ENCODE measurements at places on chromosomes 7 and 10.

DNA sequence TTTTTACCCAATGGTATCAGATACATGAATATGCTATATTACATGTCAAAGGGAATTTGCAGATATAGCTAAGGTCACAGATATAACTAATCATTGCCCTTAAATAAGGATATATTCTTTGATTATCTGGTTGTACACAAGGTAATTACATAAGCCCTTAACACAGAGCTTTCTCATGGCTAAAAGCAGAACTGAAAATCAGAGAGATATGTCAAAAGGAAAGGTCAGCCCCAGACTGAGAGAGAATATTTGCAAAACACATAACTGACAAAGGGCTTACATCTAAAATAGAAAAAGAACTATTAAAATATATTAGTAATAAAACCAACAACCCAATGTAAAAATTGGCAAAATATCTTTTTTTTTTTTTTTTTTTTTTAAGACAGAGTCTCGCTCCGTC lies 1029.5 kb upstream of the LRRN3 start:
- DNase-seq = no peak

GRCh38 chr10:12638781-12639180 lies 289.4 kb downstream of the CAMK1D start:
- DNase-seq = no peak

- no peak for DNase-seq
Measured at GRCh38 chr7:105249216-105249615, 139.5 kb downstream of the SRPK2 start.

DNA sequence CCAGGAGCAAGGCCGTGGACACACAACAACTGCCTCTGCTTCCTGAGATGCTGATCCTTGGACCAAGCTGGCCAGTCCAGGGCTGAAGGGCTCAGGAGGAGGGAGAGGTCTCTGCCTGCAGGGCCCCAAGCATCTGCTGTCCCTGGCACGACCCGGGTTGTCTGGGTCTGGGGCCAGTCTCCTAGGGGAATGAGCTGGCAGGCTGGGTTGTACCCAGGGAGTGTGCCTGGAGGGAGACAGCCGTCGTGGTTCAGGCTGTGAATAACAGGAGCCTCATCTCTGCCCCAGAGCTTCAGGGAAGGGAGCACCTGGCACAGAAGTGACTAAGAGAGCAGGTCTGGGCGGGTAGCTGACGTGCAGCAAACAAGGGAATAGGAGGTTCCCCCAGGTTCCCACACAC lies 17.9 kb upstream of the SERPINE1 start:
- DNase-seq = no peak

DNA sequence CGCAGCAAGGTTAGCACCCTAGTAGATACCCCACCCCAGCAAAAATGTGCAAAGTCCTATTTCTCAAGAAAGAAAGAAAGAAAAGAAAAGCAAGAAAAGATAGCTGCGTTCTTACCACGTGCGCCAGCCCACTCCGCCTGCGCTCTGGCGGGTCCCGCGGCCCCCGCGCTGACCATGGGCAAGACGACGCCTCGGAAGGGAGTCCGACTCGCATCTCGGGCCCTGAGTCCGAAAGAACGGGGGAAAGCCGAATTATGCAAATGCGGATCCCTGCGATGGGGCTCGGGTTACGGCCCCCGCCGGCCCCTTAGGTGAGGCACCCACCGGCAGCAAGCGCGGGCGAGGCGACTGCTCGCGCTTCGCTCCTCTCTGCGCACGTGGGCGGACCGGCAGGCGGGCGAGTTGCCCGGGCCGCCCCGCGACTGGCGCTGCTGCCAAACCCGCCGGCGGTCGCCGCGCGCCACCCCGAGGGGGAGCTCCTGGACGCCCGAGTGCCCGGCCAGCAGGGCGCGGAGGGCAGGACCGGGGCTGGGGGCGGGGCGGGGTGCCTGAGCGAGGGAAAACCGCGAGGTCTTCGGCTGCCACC lies 2.4 kb upstream of the EGR2 start:
- no peak for DNase-seq

DNA sequence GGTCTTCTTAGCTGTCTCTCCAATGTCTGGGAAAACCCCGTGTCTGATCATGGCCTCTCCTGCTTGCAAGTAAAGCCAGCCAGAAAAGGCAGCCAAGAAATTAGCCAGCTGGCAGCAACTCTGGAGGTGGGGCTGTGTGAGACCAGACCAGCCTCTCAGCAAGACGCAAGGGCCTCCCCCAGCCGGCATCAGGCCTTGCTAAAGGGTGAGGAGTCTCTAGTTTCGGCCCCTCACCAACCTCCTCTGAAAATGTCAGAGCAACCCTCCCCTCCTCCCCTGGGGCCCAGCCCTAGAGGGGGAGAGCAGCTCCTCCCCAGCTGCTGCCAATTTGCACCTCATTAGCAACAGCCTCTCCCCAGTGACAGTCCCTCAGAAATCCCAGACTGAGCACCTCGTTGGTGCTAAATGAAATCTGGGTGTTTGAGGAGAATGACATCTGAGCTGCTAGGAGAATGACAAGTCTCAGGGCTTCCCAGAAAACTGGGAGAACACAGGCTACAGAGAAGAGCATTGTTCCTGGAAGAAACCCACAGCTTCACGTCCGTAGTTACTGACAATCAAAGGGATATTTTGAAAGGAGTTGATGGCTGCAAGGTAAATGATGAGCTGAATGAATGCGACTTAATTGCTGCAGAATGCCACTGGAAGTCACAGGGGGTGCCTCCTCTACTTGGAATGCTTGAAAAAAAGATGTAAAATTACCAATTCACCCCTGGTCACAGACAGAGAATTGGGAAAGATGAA lies 25.9 kb downstream of the DGKI start:
- DNase-seq = peak; percentile 47

- DNase-seq = no peak
Measured at GRCh38 chr7:139681812-139682135, 96.0 kb downstream of the HIPK2 start.

GRCh38 chr7:18503126-18503866 lies 7.7 kb downstream of the HDAC9 start:
- DNase-seq = no peak

GRCh38 chr10:78028438-78029268 lies 662 bp downstream of the POLR3A start:
- DNase-seq = no peak

GRCh38 chr7:132666071-132666773 lies 90.0 kb upstream of the PLXNA4 start:
- DNase-seq = no peak

DNA sequence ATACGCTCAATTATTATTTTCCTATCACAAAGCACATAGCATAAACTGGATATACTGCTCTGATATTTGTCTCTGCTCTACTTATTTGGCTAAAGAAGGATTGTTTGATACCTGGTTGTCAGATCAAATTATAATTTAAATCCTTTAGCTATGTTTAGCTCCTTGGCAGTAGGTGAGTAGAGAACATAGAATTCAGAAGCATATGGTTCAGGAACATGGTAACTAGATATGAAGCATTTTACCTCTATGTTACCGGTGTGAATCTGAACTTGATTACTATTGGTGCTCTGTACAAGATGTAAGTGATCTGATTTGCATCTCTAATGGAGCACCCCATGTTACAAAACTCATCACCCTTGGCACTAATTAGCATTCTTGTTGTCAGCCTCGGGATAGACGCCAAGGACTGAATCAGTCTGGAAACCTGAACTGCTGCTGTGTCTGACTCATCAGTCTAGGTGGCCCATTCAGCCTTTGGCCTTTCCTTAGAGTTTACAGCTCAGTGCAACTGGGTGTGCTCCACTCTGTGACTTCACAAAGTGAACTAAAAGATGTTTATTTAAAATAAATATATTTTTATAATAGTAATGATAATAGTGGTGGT lies 12.3 kb upstream of the MYPN start:
- no peak for DNase-seq

DNA sequence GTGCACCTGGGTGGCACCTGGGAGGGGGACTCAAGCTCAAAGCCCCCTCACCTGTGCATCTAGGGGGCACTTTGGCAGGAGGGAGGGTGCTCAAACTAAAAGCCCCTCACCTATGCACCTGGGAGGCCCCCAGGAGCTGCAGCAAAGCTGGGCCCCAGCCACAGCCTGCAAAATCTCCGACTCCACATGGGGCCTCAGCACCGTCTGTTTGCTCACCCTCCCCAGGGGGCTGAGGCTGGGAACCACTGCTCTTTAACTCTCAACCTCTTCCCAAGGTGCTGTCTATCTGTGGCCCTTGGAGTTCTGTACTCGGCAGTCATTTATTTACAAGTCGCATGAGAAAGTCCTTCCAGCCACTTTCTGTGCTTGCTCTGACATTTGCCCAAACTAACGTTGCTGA lies 458.4 kb downstream of the DNAJB6 start:
- DNase-seq = no peak

DNA sequence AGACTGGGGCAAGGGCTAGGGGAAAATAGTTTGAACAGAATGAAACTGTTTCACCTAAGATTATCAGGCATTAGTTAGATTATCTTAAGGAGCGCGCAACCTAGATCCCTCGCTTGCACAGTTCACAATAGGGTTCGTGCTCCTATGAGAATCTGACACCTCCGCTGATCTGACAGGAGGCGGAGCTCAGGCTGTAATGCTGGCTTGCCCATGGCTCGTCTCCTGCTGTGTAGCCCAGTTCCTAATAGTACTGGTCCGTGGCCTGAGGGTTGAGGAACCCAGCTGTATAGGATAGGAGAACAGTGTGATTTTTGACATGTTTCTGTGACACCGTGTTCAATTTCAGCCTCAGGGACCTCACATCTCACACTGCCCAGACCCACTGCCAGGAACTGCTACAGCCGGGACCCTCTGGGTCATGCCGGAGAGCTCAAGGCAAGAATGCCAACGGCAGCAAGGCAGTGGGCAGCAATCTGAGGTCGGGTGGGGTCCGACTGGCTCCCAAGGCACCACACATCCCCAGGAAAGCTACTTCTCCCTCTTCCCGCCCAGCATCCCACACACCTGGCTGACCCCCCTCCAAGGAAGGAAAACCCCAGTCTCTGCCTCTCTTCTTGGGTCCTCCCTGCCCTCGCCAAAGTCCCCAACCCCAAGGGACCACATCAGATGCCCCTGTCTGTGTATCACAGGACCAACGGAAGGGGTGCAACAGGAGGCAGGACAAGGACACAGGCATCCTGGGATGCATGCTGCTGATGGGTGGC lies 31.7 kb downstream of the CAMK2B start:
- no peak for DNase-seq

- no peak for DNase-seq
Measured at GRCh38 chr10:43667317-43667731, 18.6 kb upstream of the ZNF32 start.

GRCh38 chr10:50324046-50324445 lies 72.7 kb upstream of the ASAH2 start:
- no peak for DNase-seq

- DNase-seq = no peak
Measured at GRCh38 chr7:68185631-68186456, 1189.2 kb downstream of the TYW1 start.

DNA sequence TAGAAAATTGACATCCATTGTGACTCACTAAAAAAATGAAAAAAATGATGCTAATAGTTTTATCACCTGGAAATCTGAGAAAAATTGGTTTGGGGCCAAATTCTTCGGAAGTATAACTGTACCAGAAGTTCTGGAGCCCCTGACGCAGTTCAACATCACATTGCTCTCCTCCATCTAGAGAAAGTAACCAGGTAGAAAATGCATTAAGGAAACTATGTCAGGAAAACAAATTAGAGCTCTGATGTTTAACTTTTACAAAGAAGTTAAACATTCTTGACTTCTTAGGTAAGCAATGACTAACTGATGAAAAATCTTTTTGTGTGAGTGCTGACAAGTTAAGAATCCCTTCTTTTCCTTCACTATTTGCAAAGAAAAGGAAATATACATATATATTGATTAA lies 61.1 kb upstream of the TMEM196 start:
- no peak for DNase-seq

- no peak for DNase-seq
Measured at GRCh38 chr10:129134371-129134770, 332.7 kb upstream of the MGMT start.

GRCh38 chr10:21260066-21260465 lies 265.4 kb downstream of the SKIDA1 start:
- no peak for DNase-seq

- no peak for DNase-seq
Measured at GRCh38 chr10:124010024-124010423, 83.4 kb downstream of the CHST15 start.

- DNase-seq = peak; percentile 6
Measured at GRCh38 chr7:101743241-101743994, 74.0 kb upstream of the CUX1 start.

- DNase-seq = no peak
Measured at GRCh38 chr10:122189185-122189584, 81.9 kb upstream of the BTBD16 start.

- DNase-seq = no peak
Measured at GRCh38 chr7:34762764-34763163, 104.7 kb downstream of the NPSR1 start.

DNA sequence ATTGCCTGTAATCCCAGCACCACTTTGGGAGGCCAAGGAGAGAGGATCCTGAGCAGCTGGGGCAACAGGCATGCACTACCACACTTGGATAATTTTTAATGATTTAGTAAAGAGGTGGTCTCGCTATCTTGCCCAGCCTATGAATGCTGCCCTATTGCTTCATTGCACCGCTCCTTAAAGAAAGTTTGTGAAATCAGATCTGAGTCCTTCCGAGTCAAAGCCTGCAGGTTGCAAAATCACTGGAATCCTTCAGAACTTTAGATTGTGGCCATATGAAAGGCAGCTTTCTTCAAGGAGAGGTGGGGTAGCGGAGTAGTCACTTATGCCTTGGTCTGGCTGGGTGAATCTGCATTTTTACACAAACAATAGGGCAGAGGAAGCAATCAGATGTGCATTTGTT lies 166.3 kb downstream of the ARHGAP12 start:
- DNase-seq = no peak

- no peak for DNase-seq
Measured at GRCh38 chr10:20200758-20201157, 384.5 kb downstream of the PLXDC2 start.

DNA sequence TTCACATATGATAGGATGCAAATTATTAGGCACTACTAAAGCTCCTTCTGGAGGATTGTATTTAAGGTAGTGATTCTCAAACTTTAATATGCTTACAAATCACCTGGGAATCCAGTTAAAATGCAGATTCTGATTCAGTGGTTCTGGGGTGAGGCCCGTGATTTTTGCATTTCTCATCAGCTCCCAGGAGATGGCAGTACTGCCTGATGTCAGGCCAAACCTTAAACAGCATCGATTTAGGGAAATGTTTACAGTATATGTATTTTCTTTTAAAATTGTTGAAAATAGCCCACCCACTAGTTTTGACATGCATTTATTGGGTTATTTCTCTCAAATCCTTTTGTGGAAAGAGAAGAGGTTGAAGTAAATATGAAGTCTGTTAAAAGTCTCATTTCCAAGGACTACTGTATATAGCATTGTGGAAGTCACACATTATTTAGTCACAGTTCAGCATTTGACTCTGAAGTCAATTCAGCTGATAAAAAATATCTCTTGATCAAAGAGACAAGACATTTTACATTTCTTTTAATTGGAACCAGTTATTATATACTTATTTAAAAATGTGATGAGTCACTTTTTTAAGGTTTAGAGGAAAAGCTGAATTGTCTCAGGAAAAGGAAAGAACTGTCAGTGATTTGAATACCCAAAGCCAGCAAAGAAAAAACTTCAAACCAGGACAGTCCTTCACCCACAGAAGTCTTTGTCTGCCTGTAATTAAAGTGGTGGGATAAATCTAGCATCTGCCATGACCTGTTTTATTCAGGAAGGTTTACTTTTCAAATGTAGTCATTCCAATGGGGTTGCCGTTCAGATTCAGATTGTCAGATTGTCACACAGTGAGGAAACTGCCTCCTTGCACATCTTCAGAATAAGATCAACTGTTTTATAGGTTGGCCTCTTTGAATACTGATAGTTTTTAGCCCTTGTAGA lies 21.1 kb upstream of the HBP1 start:
- peak; percentile 39 for DNase-seq

- peak; percentile 49 for DNase-seq
Measured at GRCh38 chr10:8312079-8312478, 257.6 kb downstream of the GATA3 start.

All from putamen (tissue), 1 donor.